ENCODE measurements at places on chromosomes 16 and 17. TPM values are rescaled to one million over a fixed set of nuclear protein-coding genes. Genes with fewer than 3 reads are reported as not detected.

Gene AATK
- total RNA-seq, result 1.1 TPM

Gene SOX8
- total RNA-seq, result not detected

Gene TMIGD1
- total RNA-seq, result not detected

Gene ADAD2
- 0.18 TPM for total RNA-seq

Gene WNT9B
- not detected for total RNA-seq

DNA sequence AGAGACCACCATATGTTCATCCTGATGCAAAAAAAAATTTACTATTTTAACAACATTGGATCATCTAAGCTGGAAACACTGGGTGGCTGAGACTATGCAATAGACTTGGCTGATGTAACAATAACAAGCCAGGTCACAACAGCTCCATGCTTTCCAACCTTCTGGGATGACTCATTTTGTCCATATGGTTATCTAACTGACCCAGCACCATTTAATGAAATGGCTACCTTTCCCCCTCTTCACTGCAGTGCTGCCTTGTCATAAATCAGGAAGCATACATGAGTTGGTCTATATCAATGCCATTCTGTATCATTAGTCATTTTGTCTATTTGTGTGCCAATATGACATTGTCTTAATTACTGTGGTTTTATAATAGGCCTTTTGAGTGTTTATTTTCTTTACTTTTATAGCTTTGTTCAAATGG lies 217.6 kb upstream of the KCNJ16 start:
- no peak for DNase-seq
- no peaks in the 10 kb centered on the region for H3K36me3 ChIP-seq
- no peaks in the 10 kb centered on the region for H3K27me3 ChIP-seq
- no peaks in the 10 kb centered on the region for H3K4me1 ChIP-seq
- H3K27ac ChIP-seq, result no peak overlapping the region

DNA sequence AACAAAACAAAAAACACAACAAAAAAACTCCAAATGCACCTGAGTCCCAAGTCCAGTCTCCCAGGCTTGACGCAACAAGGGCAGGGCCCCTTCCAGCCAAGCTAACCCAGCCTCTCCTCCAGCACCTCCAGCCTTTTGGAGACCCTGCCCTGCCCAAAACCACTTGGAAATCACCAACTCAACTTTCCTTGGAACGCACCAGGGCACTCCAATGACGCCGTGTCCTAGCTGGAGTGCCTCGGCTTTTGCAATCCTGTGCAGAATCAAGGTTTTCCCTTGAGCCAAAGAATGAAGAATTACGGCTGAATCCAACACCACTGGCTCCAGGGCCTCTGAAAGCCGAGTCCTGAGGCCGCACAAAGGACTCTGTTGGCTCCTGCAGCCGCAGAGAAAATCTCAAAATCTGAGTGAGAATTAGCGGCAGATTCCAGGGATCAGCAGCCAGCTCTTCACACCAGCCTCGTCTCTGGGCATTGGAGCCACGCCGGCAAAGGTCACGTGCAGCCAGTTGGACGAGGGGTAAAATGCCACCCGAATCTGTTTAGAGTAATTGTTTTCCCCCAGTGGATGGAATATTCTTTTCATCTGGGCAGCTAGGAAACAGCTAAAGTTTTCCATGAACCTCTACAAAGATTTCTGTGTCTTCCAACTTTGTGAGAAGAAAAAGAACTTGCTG lies 9.7 kb upstream of the BAIAP2 start:
- no peaks in the 10 kb centered on the region for H3K36me3 ChIP-seq
- no peak for DNase-seq
- H3K27me3 ChIP-seq, result peaks cover 10% of the 10 kb centered on the region
- no peak overlapping the region for H3K4me3 ChIP-seq
- peaks cover 22% of the 10 kb centered on the region for H3K4me1 ChIP-seq
